ENCODE measurements at places on chromosomes 3 and 15.

DNA sequence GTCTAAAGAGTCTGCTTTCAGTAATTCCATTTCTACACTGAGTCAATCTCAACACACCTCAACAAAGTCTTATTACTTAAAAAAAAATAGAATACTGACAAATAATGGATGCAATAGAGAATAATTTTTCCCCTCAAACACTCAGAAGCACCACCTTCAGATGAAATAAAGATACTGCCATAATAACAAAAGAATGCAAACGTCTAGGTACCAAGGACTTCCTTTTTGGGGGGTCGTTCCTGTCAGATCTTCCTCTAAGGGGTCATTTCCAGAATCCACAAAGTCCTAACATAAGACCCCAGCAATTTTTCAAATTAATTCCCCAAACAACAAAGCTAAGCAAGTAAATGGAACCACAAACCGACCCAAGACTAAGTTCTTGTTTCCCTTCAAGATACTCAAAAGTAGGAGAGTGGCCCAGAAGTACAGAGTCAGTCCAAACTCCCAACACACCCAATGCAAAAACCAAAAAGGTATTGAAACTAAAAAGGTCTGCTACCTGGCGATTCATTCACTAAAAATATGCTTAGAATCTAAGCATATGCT lies 1.3 kb downstream of the RYK start:
- no peak for DNase-seq

GRCh38 chr15:101207867-101208288 lies 44.0 kb downstream of the CHSY1 start:
- DNase-seq, result no peak

- DNase-seq, result no peak
Measured at GRCh38 chr3:159785273-159785708, 203.3 kb upstream of the IL12A start.

DNA sequence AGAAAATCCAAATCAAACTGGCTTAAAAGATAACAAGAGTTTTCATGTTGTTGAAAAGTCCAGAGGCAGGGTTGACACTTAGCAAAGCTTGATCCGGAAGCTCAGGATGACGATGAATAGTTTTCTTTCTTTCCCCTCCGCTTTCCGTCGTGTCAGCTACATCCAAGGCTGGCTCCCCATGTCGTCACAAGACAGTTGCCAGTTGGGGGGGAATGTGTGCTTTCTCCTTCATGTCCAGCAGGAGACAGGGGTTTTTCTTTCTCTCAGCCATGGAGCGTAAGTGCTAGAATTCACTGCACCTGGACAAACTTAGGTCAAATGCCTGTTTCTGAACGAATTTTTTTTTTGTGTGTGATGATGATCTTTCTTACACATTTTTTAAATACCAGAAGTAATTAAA lies 273.8 kb upstream of the RGMA start:
- no peak for DNase-seq

DNA sequence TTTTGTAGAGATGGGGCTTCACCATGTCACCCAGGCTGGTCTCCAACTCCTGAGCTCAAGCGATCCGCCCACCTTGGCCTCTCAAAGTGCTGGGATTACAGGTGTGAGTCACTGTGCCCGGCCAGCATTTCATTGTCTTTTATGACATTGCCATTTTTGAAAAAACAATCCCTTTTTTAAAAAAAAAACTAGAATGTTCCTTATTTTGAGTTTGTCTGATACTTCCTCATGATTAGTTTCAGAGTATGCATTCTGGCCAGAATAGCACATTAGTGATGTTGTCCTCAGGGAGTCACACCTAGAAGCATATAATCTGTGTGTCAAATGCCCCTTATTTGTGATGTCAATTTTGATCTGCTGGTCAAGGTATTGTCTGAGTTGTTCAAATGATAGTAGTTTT lies 21.2 kb upstream of the NMD3 start:
- DNase-seq, result no peak

DNA sequence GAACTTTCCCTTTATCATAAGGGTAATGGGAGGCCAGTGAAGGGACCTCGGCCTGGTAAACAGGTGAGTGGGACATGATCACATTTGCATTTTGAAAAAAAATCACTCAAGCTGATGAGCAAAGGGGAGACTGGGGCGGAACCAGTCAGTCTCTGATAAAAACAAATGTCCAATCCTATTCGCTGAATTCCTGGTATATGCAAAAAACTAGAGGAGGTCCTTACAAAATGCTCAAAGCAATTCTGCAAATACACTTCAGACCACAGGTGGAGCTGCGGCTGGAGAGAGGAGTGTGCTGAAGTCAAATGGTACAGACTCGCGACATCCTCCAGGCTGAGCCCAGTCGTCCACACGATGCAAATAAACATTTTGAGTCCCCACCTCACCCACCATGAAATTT lies 166.7 kb downstream of the FOXP1 start:
- DNase-seq, result no peak

- no peak for DNase-seq
Measured at GRCh38 chr15:98413933-98414546, 234.3 kb upstream of the IGF1R start.

DNA sequence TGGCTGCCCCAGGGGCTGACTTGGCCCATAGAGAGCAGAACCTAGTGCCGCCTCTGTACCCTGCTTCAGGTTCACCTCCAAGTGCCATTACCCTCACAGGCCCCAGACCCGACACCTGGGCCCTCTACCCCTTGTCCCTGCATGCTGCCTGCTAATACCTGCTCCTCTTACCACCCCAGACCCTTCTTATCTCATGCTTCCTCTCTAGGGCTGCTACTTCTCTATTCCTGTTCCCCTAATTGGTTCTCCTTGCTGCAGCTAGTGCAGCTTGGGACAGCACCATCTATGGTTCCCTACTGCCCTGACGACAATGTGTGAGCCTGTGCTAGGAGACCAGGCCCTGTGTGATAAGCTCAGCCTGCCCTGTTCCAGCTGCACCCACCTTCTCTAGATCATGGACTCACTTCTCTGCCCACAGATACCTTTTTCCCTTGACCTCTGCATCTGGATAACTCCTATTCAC lies 15.3 kb downstream of the HDAC11 start:
- no peak for DNase-seq

DNA sequence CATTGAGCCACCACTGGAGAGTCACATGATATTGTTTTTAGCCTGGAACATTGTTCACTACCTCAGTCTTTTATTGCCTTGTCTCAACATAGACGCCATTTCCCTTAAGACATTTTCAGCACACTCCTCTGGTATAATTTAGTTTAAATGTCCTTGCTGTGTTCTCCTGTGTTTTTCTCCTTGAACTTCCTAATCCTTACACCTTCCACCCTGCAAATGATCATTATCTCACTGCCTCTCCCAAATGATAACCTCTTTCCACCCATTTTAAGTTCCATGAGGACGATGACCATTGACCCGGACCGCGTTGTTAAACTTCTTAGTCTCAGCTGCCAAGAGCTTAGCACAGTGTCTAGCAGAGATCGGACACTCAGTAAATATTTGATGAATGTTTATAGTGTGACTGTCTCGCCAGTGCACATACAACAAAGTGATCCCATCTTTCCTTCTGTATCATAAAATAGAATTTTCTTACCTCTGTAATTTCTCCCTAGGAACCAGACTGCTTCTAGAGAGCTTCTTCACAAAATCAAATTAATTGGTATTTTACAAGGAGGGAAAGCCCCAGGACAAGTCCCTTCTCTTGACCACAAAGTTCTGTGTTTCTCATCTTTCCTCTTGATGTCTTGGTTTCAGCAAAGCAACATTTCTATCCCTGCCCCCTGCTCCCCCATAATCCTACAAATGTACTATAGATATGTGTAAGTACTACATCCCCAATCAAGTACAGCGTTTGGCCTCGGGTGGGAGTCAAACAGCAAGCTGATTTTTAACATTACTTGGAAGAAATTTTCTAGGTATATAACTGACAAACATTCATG lies 429.6 kb downstream of the LPP start:
- DNase-seq, result no peak

GRCh38 chr15:90248789-90249202 lies 560 bp upstream of the TTLL13 start:
- DNase-seq, result no peak

DNA sequence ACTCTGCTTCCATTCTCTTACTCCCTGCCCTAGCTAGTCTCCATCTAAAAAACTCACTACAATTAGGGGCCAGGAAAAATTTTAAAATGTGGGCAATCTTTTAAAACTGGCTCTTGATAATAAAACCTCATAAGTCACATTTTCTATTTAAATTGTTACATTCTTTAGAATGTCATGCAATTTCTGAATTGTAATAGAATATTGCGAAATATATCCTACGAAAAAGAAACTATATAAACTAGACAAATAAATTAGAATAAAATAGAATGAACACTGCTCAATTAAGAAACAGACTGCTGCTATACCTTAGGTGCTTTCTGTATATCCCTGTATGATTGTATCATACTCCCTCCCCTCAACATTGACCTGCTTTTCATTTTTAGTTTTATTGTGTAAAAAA lies 826.0 kb downstream of the IGSF11 start:
- DNase-seq, result no peak

DNA sequence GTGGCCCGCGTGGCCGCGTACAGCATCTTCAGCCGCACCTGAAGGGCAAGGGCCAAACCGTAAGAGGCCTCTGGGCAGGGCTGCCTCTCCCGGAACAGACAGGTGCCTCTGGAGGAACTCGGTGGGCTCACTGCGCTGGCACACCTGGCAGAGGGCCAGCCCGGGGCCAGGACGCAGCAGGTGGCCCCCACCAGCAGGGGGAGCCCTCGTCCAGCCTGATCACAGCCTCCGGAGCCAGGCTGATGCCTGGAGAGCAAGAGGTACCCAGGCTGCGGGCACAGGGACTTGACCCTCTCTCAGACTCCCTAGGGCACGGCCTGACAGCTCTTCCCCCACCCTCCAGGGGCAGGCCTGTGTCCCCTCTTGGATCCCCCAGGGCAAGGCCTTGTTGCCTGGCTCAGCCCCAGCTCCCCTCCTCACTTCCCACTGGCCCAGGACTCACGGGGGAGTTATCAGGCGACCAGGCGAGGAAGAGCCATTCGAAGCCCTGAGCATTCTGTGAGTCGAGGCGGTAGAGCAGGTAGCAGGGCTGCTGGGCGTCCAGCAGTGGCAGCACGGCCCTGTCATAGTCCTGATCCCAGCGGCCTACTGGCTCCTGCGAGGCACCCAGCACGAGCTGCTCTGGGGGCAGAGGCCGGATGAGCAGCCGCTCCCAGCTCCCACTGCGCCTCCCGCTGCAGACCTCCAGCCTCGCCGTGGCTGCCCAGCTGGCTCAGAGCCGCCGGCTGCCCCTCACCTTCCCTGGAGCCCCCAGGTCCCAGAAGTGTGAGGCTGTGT lies 6.2 kb upstream of the TLR9 start:
- DNase-seq, result peak; percentile 84

DNA sequence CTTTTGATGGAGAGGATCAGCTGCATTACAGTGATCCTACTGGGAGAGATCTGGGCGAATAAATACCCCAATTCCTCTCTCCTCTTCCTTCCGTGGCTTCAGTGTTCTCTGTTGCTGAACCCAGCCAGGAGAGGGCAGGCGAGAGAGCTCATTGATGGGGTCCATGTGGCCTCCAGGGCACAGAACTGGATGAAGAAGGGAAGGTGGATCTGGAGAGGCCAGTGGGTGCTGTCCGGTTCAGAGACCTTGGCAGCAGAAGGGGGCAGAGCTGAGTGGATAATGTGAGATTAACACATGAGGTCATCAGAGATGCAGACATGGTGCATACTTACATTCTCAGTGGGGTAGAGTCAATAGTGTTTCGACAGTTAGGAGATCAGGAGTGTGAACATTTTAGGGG lies 193.6 kb downstream of the CLSTN2 start:
- no peak for DNase-seq

- DNase-seq, result no peak
Measured at GRCh38 chr3:117059067-117059955, 349.7 kb downstream of the TUSC7 start.

DNA sequence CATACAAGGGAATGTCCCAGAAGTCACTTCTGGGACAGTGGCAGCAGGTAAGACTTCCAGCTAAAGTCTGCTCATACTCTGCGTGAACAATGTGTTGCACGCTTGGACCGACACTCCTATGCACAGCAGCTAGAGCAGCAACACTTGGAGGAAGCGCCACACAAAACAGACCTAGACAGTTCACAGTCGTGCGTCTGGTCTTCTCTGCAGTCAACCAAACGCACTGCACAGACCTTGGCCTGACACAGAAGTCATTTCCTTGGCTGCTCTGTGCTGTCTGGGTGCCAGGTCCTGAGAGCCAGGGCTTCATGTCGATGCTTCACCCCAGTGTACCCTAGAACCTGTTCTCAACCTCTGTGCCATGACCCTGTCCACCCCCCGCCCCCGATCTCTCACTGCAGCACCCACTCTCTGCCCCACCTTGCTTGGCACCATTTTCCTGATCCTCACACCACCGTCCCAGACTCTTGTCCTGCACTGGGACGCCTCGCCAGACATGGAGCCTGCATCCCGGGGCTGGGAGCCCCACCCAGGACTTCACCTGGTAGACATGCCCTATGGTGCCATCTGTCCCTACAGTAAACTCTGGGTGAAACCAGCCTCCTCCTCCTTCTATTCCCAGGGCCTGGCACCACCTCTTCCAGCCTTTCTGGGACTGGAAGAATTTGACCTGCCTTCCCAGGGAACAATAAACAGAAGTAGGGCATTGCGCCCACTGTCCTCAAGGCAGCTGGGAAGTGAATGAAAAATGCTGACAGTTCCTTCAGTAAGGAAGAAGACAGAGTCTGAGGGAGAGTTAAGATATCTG lies 3.1 kb downstream of the ATP10A start:
- no peak for DNase-seq

GRCh38 chr3:155737844-155738460 lies 6.9 kb downstream of the PLCH1 start:
- no peak for DNase-seq

DNA sequence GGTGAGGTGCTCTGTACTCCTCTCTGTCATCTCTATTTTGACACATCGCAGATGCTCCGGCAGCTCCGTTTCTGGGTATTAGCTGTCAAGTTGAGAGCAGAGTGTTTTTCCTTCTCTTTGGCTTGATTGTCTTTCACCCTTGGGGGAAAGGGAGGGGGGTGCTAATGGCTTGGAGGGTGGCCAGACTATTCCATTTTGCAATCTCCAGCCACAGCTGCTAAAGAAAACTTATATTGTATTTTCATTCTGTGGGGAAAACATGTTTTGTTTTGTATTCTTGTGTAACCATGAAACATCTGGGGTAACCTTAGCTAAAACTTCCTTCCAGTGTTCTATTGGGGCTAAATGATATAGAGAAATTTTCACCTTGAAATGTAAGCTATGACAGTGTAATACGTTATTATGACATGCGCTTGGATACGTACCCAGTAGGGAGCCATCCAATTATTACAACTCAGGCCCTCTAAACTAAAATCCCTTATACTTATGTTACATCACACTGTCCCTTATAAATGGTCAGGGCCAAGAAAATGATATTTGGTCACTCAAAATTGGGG lies 14.0 kb upstream of the LARP6 start:
- no peak for DNase-seq

All from activated CD4-positive, alpha-beta T cell treated with anti-CD3 and anti-CD28 coated beads for 1 hour (primary cell).